ENCODE measurements at places on chromosomes 5 and 9. TPM values are rescaled to one million over a fixed set of nuclear protein-coding genes. Genes with fewer than 3 reads are reported as not detected.

Gene CARTPT
- total RNA-seq, result not detected

Gene RNF183
- total RNA-seq, result not detected

Gene MSX2
- total RNA-seq, result 2.3 TPM

Gene SLCO6A1
- total RNA-seq, result not detected

Gene SLC45A2
- total RNA-seq, result not detected

GRCh38 chr5:107874795-107875194 lies 204.1 kb upstream of the EFNA5 start:
- peaks cover 2% of the 10 kb centered on the region for H3K36me3 ChIP-seq
- no peak for DNase-seq
- H3K4me1 ChIP-seq, result no peaks in the 10 kb centered on the region
- no peaks in the 10 kb centered on the region for H3K27me3 ChIP-seq
- H3K4me3 ChIP-seq, result no peak overlapping the region

DNA sequence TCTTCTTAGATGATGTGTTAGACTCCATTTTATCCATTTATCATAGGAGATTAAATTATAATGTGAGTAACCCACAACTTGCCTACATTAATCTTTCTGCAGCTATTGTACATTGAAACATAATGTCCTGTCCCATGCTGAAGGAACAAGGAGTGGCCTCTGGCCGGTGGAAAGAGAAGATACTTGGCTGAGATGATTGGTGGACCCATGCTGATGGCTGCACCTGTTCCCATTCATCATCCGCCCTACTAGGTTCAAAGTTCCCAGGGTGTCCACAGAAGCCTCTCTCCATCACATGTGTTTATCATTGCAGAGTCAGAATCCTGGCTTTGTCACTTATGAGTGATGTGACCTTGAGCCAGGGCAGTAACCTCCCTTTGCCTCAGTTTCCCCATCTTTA lies 24.7 kb downstream of the FBXL7 start:
- H3K27ac ChIP-seq, result no peak overlapping the region
- no peak overlapping the region for H3K4me3 ChIP-seq
- H3K36me3 ChIP-seq, result peaks cover 6% of the 10 kb centered on the region
- no peaks in the 10 kb centered on the region for H3K27me3 ChIP-seq

DNA sequence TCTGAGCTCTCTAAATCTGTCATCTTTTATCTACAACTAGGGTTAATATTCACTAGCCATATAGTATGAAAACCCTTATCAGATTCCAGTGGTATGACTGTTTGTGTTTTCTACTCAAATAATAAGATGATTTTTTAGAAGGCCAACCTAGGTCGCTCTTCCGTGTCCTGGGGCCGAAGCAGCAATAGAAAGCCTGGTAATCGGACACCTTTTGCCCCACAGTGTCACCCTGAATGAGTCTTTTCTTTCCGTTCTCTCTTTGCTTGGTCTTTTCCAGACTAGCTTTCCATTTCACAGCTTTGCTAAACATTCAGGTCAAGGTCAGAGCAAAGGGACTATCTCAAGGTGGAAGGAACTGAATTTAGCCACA lies 243.3 kb upstream of the ANKRD55 start:
- H3K36me3 ChIP-seq, result no peaks in the 10 kb centered on the region
- no peak for DNase-seq
- H3K27ac ChIP-seq, result no peak overlapping the region
- no peak overlapping the region for H3K4me3 ChIP-seq

GRCh38 chr5:82104872-82105271 lies 133.0 kb downstream of the ATG10 start:
- H3K4me1 ChIP-seq, result peaks cover 27% of the 10 kb centered on the region
- H3K4me3 ChIP-seq, result no peak overlapping the region
- no peak for DNase-seq
- no peaks in the 10 kb centered on the region for H3K36me3 ChIP-seq

- no peak for DNase-seq
- peak overlapping the region; percentile 57 for H3K27ac ChIP-seq
- no peaks in the 10 kb centered on the region for H3K36me3 ChIP-seq
- H3K4me1 ChIP-seq, result peaks cover 35% of the 10 kb centered on the region
- H3K4me3 ChIP-seq, result no peak overlapping the region
Measured at GRCh38 chr5:16564248-16564867, 52.4 kb downstream of the RETREG1 start.

DNA sequence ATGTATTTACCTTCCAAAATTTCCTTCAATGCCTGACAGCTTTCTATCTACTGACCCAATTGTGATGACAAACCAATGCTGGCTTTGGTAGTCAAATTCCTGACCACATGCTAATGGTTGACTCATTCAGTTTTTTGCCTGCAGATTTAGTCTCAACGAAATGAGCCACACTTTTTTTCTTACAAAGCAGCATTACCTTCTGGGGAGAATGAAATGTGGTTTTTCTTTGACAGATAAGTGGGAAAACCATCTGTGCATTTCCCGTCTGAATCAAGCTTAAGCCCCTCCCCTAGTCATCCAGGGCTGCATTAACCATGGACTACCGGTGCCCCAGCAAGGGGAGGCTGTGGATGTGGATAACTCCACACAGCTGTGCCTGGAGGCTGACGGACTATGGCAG lies 99.6 kb upstream of the TAF11L2 start:
- H3K27me3 ChIP-seq, result peaks cover 47% of the 10 kb centered on the region
- H3K4me3 ChIP-seq, result no peak overlapping the region
- DNase-seq, result no peak
- no peak overlapping the region for H3K27ac ChIP-seq

DNA sequence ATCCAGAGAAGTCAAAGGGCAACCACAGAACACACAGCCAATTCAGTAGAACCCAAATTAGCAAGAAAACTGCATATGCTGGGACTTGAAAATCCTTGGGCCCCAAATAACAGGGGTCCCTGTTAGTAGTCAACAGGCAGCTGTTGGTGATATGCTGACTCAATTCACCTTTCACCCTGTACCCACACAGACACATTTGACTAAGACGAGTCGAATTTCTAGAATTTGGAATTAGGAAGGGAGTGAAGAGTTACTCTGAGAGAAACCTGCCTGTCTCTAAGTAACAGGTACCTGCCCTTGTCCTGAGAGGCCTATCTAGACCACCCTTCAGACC lies 821 bp upstream of the VCP start:
- peaks cover 24% of the 10 kb centered on the region for H3K36me3 ChIP-seq
- DNase-seq, result no peak
- peak overlapping the region; percentile 75 for H3K4me3 ChIP-seq
- H3K27ac ChIP-seq, result peak overlapping the region; percentile 97
- peaks cover 51% of the 10 kb centered on the region for H3K4me1 ChIP-seq

Measured in left ventricle myocardium inferior (tissue), 1 donor.